ENCODE measurements at places on chromosomes 2 and 18.

DNA sequence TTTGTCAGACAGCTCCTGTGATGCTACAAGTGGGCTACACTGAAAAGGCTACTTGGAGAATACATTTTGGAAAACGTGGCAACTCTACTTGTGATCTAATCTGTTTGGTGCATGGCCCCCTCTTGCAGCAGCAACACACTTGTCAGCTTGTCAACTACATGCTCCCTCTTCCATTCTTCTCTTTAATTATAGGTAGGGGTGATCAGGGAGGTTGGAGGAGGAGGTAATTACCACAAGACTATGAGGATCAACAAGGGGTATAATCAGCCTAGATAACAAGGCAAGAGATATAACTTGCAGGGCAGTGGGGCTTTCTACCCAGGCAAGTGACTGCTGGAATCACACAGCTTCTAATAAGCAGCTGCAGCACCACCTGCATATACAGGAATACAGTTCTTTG is 104.9 kb downstream of the ACVR1 start:
- DNase-seq: no peak

DNA sequence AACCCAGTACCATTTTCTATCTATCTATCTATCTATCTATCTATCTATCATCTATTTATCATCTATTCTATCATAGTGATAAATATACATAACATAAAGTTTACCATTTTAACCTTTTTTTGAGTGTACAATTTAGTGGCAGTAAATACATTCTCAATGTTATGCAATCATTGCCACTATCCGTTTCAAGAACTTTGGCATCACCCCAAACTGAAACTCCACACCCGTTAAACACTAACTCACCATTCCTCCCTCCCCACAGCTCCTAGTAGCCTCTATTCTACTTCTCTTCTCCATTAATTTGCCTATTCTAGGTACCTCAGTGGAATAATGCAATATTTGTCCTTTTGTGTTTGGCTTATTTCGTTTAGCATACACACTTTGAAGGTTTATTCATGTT is 82.5 kb upstream of the KCNE4 start:
- DNase-seq: peak; percentile 43

DNA sequence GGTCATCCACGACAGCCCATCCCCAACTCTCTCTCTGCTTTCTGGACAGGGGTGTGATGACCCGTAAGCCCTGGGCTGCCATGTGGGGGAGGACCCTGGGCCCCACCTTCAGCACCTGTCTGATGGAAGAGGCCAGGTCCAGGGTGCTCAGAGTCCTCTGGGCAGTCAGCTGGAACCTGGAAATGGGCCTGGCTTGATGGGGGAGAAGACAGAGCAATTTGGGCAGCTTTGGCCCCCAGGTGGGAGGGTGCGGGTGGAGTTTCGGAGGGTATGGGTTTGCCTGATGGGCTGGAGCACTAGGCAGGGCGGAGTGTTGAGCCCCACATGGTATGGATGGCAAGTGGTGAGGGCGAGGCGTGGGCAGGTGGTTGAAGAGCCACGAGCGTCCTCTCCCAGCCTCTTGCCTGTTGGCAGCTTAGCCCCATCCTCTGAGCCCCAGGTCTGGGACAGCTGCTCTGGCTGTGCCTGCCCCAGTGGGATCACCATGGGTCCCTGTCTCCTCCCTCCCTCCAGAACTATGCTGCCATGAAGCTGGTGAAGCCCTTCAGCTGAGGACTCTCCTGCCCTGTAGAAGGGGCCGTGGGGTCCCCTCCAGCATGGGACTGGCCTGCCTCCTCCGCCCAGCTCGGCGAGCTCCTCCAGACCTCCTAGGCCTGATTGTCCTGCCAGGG is 232.7 kb downstream of the DYSF start:
- no peak for DNase-seq

- DNase-seq: no peak
These were observed 192.1 kb upstream of the CXCR4 start for GRCh38 chr2:136310005-136310495.

- DNase-seq: no peak
These were observed 39.8 kb downstream of the ANO7 start for GRCh38 chr2:241228081-241228859.

DNA sequence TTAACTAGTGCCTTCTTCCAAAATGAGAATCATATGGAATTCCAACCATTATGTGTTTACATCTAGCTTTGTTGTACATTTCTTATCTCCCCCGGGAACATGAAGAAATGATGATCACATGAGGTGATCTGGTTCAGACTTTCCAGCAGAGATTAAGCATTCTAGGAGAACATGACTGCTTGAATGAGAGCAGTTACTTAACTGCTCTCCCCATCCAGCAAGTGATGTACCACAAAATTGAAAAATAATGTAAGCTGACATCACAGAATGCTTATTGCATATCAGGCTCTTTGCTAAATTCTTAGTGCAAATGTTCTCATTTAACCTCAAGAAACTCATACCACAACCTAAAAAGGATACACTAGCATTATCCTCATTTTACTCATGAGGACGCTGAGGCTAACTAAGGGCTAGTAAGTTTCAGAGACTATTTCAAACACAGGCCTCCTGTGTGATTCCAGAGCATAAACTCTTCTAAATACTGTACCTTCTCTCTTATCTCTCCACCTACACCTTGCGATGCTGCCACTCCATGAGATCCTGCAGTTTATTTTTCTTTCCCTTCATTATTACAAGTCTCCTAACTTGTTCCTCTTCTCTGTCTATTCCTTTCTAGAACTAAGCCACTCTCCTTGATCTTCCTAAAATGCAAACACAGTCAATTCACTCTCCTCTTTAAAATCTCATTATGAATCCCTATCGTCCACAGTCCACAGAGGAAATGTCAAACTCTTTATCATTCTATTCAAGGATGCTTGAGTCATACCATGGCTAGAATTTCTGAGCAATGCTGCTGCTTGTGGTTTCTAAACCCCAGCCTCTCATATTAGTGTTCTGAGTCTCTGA is 1224.8 kb upstream of the ZEB2 start:
- DNase-seq: peak; percentile 95

GRCh38 chr2:100936070-100936741 is 65.9 kb upstream of the RPL31 start:
- DNase-seq: no peak

- no peak for DNase-seq
These were observed 71.4 kb downstream of the MARCHF4 start for GRCh38 chr2:216300906-216301305.

GRCh38 chr2:122643725-122644329 is 888.4 kb downstream of the TSN start:
- DNase-seq: no peak

- no peak for DNase-seq
These were observed 21.5 kb downstream of the PRPF40A start for GRCh38 chr2:152695763-152696162.

DNA sequence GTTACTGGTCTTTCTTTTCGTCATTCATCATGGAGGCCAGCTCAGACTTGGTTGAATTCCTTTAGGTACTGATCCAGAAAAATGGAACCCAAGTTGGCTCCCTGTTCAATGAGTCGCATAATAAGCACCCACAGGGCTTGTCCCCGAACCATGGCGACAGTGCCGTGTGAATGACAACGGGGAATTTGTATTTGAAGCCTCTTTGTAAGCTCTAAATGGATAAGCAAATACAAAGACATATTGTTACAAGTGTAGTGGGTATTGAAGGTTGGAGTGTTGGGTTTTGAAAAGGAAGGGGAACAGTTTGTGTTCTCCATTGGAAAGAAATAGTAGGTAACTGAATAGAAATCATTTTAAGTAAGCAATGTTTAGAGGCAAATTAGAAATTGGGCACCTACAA is 288.9 kb downstream of the SLC4A3 start:
- no peak for DNase-seq

- no peak for DNase-seq
These were observed 36.5 kb downstream of the SLC25A52 start for GRCh38 chr18:31723990-31724711.

DNA sequence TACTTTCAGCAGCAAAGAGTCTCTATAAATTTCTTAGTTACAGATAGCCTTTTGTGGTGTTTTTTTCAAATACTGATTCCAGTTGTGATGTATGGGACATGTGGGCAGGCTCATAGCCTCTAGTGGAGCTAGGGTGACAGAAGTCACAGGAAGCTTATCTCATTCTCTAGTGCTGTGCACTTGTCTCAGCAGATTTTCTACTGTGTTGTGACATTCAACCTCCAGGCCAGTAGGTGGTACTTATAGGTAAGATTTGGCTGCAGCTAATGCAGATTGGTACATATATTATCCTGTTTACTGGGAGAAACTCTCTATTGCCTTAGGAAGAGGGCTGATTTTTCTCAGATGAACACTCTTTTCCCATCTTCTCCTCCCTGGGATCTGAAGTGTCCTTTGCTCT is 176.2 kb downstream of the CALCRL start:
- DNase-seq: no peak

GRCh38 chr18:72160510-72161445 is 383.4 kb downstream of the CBLN2 start:
- no peak for DNase-seq

DNA sequence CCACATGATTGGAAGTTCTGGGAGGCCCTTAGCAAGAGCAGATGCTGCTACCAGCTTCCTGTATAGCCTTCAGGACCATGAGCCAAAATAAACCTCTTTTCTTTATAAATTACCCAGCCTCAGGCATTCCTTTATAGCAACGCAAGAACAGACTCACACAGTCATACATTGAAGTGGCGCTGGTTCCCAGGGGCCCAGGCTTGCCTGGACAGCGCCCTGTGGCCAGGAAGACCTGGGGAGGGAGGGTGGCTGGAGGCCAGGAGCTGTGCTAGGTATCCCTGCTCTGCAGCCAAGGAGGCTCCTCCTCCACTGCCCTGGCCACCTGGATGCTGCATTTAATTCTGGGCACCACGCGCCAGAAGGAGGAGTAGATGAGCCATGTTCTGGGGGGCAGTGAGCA is 98.1 kb downstream of the AGAP1 start:
- no peak for DNase-seq

GRCh38 chr18:48841381-48842258 is 109.1 kb downstream of the SMAD7 start:
- peak; percentile 54 for DNase-seq

DNA sequence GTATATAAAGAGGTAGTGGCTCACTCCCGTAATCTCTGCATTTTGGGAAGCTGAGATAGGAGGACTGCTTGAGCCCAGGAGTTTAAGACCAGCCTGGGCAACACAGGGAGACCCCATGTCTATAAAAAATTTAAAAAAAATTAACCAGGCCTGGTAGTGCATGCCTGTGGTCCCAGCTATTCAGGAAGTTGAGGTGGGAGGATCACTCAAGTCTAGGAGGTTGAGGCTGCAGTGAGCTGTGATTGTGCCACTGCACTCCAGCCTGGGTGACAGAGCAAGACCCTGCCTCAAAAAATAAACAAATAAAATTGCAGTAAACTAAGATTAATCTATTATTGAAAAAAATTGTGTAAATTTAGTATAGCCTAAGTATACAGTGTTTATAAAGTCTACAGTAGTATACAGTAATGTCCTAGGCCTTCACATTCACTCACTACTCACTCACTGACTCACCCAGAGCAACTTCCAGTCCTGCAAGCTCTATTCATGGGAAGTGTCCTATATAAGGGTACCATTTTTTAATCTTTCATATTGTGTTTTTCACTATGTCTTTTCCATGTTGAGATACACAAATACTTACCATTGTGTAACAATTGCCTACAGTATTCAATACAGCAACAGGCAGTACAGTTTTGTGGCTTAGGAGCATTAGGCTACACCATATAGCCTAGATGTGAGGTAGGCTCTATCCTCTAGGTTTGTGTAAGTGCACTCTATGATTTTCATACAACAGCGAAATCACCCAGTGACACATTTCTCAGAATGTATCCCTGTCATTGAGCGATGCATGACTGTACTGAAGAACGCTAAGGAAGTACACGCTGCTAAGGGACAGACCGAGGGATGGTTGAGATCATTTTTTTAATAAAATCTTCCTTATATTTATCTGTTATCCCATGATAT is 10.4 kb upstream of the MAP4K3 start:
- DNase-seq: peak; percentile 21

DNA sequence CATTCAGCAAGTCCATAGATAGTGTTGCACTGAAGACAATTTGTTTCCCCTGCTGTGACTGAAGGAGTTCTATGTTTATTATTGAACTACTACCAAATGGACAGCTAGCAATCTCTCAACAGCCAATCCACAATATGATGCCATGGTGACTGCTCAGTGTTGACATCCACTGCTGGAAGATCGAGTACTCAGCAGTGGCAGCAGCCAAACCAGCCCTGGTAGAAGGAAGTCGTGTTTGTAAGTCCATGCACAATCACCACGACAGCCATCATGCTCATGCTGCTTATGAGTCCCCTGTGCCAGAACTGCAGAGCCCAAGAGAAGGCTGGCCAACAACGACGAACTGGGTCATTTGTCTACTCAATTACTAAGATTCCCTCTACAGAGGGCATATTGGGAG is 66.4 kb downstream of the OSR1 start:
- no peak for DNase-seq

DNA sequence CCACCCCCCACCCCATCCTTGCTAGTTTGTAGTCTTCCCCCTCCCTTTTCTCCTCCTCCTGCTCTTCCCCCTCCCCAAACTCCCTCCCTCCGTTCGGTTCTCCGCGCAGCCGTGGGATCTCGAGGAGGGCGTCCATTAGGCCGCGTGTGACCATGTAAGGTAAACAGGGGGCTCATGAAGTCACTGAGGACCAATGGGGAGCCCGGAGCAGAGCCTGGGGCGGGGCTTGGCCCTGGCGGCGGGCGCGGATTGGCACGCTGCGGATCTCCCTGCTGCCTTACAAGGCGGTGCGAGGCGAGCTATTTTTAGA is 246 bp upstream of the KLF7 start:
- DNase-seq: peak; percentile 94

DNA sequence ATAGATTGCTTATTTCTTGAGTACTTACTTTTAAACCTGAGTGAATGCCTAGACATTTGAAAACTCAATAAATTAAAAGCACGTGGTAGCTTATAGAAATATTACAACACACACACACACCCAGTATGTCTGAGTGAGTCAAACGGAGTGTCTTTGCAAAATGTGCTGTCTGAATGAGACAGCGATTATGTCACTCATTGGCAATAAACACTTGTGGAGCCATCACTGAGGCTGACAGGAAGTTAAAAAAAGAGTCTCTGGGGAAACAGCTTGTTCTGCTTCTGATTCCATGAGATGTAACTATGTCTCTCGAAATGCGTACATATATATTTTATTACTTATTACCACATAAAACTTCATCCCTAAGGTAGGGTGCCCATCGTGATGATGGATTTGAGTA is 22.3 kb upstream of the VPS4B start:
- peak; percentile 28 for DNase-seq

DNA sequence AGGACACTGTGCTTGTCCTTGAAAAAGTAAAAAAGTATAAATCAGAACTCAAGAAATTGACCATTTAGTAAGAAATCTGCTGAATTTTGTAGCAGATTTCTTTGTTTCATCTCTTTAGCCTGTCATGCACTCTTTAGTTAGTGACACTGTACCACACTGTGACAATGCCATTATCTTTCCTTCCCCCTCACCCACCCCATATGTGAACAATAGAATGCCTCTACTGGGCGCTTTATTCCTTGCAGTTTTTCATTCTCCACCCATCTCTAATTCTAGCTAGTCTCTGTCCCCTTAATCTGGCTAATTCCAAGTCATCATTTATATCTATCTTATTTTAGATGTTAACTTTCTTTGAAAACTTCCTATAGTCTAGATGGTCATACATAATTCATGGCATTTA is 241.0 kb downstream of the LRP1B start:
- DNase-seq: no peak

- no peak for DNase-seq
These were observed at the start of gene CHRND for GRCh38 chr2:232525791-232526371. Gene CHRND (plus strand): TSS chr2:232526160. CDS start chr2:232526216, 56 bp downstream.

GRCh38 chr2:36404318-36404717 is 48.7 kb downstream of the CRIM1 start:
- peak; percentile 63 for DNase-seq

GRCh38 chr2:167177196-167177595 is 288.9 kb downstream of the XIRP2 start:
- DNase-seq: peak; percentile 17

Data from NCI-H226 (cell line).